Neural progenitor cell (in vitro differentiated cells): ENCODE measurements at places on chromosomes 2 and 18. TPM values are rescaled to one million over a fixed set of nuclear protein-coding genes. Genes with fewer than 3 reads are reported as not detected.

Gene MTA3
- total RNA-seq, result 94.0 and 117 TPM in 2 replicates

Gene ERICH2
- 0.43 and 2.7 TPM in 2 replicates for total RNA-seq

Gene CYRIA
- 0.81 and 1.0 TPM in 2 replicates for total RNA-seq

Gene MYO3B
- 16.8 and 27.3 TPM in 2 replicates for total RNA-seq

Gene MYO7B
- total RNA-seq, result 0.03 TPM in 1 of 2 replicates, not detected in the other

Gene CGREF1
- 2.1 and 3.0 TPM in 2 replicates for total RNA-seq

Gene DSG4
- not detected in 2 replicates for total RNA-seq

Gene RFTN2
- total RNA-seq, result 3.1 and 8.2 TPM in 2 replicates

Gene KCNG3
- total RNA-seq, result 6.8 and 7.8 TPM in 2 replicates

DNA sequence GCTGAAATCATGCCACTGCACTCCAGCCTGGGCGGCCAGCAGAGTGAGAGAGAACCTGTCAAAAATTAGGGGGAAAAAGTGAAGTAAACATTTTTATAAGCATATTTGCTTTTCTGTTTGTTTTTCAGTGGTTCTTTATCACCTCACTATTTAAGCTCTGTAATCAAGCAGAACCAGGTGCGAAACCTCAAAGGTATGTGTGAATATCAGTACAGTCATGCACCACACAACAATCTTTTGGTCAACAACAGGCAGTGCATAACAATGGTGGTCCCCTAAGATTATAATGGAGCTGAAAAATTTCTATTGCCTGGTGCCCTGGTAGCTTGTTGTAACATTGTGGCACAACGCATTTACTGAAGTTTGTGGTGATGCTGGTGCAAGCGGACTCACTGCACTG is 167.4 kb upstream of the STON1 start:
- H3K27ac ChIP-seq, result no peak overlapping the region
- no peak for DNase-seq
- H3K36me3 ChIP-seq, result no peaks in the 10 kb centered on the region
- no peak overlapping the region for H3K4me3 ChIP-seq
- no peaks in the 10 kb centered on the region for H3K27me3 ChIP-seq

DNA sequence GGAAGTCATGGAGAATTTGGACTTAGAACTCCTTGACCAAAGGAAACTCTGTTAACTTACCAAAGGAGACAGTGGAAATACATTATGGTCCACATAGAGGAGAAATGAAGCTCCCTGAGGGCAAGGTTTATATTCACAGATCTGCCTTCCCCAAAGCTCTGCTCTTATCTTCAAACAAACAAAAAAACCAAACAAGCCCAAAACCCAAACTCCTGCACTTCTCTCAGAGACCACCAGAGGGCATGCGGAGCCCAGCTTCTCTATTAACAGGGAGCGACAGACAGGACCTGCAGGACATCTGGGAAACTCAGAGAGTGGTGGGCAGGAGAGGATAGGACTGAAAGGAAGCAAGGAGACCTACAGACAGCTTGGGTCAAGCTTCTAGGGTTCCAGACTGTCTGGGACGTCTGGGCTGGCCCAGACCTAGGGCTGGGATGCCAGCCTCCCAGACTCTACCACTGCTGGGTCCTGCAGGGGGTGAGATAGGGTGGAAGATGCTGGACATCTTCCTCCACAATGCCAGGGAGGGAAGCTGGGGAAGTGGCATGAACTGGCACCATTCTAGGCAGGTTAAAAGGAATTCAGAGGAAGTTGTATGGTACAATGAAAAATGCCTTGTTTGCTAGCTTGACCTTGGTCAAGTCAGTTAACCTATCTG is 4.0 kb upstream of the WNT10A start:
- no peak overlapping the region for H3K4me3 ChIP-seq
- peaks cover 40% of the 10 kb centered on the region for H3K4me1 ChIP-seq
- DNase-seq, result peak; percentile 80
- H3K27me3 ChIP-seq, result peaks cover 100% of the 10 kb centered on the region
- no peaks in the 10 kb centered on the region for H3K36me3 ChIP-seq
- H3K27ac ChIP-seq, result no peak overlapping the region

- no peaks in the 10 kb centered on the region for H3K36me3 ChIP-seq
- peaks cover 16% of the 10 kb centered on the region for H3K4me1 ChIP-seq
- peaks cover 100% of the 10 kb centered on the region for H3K27me3 ChIP-seq
- no peak overlapping the region for H3K27ac ChIP-seq
- peak overlapping the region; percentile 48 for H3K4me3 ChIP-seq
Observed at GRCh38 chr18:22170421-22171257, 1.2 kb downstream of the GATA6 start.

DNA sequence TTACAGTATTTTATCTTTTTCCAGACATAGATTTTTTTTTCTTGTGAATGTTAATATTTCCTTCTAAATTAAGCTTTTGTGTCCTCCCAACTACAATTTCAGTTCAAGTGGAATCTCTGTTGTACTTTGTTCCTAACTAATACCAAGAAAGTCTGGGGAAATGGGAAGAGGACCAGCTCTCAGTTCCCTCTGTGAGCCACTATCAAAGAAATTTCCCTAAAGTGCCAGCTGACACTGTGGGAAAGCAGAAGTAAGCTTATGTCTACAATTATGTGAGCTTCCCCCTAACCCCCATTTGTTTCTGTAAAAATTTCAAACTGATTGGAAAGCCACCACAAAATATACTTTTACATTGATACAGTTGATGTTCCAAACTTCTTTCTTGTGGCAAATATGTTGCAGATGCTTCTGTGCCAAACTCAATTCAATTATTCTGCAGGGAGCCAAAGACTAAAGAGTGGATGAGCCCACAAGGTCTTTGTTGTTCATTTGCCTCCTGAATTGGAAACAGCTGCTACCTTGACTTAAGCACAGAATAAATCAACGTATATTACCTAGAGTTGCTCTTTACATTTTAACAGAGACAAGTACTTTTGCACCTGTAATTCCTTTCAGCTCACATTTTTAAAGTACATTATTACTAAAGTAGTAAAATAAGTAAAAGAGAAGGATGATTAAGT is 306.6 kb downstream of the PTH2R start:
- no peaks in the 10 kb centered on the region for H3K27me3 ChIP-seq
- peaks cover 12% of the 10 kb centered on the region for H3K4me1 ChIP-seq
- H3K4me3 ChIP-seq, result no peak overlapping the region
- peak overlapping the region; percentile 36 for H3K27ac ChIP-seq
- no peak for DNase-seq

DNA sequence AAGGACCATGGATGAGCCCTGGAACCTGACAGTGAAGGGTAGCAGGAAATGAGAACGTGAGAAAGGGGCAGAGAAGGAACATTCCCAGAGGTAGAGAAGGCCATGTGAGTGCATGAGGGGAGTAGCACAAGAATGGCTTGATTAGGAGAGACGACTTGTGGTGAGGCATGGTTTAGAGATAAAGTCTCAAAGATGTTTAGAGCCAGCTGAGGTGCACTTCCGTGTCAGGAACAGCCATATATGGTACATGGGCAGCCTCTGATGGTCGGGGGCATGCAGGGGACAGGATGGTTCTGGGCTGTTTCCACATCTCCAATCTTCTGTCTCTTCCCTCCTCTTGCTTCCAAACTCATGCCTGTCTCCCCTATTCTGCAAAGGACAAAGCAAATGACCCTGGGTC is 28.8 kb upstream of the EFEMP1 start:
- H3K27me3 ChIP-seq, result no peaks in the 10 kb centered on the region
- H3K27ac ChIP-seq, result no peak overlapping the region
- no peak for DNase-seq
- no peaks in the 10 kb centered on the region for H3K4me1 ChIP-seq

- H3K4me1 ChIP-seq, result no peaks in the 10 kb centered on the region
- no peak overlapping the region for H3K4me3 ChIP-seq
- no peak for DNase-seq
- no peak overlapping the region for H3K27ac ChIP-seq
- no peaks in the 10 kb centered on the region for H3K36me3 ChIP-seq
Observed at GRCh38 chr2:18731666-18732065, 142.3 kb upstream of the NT5C1B start.

DNA sequence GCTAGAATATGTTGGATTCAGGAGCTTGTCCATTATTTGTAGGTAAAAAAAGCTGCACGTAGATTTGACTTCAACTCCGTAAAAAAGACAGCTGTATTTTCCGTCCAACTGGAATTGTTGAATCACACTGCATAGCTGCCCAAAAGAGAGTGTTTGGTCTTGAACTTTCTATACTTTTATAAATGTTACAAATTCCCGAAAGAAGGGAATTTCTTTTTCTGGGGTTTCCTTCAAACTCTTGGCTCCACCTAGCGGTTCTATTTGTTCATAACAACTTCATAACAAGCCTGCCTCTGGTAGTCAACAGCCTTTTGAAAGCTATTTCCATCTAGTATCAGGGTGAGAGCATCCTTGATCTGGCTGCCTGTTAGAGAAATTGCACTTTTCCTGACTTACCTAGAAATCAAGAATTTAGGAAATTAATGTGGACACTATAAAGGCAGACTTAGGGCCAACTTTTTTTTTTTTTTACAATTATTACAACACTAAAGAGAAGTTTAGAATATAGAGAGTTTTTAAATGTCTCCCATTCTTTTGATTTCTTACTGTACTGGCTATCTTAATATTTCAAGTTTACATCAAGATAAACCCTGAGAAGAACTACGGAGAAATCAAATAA is 48.1 kb downstream of the TMEM185B start:
- no peak overlapping the region for H3K27ac ChIP-seq
- no peak overlapping the region for H3K4me3 ChIP-seq
- H3K36me3 ChIP-seq, result peaks cover 6% of the 10 kb centered on the region
- peak; percentile 73 for DNase-seq
- H3K27me3 ChIP-seq, result no peaks in the 10 kb centered on the region
- peaks cover 3% of the 10 kb centered on the region for H3K4me1 ChIP-seq

- H3K27ac ChIP-seq, result no peak overlapping the region
- no peak for DNase-seq
- no peak overlapping the region for H3K4me3 ChIP-seq
- H3K4me1 ChIP-seq, result no peaks in the 10 kb centered on the region
- no peaks in the 10 kb centered on the region for H3K36me3 ChIP-seq
- no peaks in the 10 kb centered on the region for H3K27me3 ChIP-seq
Observed at GRCh38 chr18:26738706-26739105, 126.8 kb downstream of the AQP4 start.

GRCh38 chr18:69795791-69796190 is 151.9 kb downstream of the CD226 start:
- H3K27me3 ChIP-seq, result no peaks in the 10 kb centered on the region
- DNase-seq, result peak; percentile 48
- no peak overlapping the region for H3K4me3 ChIP-seq
- H3K4me1 ChIP-seq, result peaks cover 13% of the 10 kb centered on the region
- H3K36me3 ChIP-seq, result no peaks in the 10 kb centered on the region

DNA sequence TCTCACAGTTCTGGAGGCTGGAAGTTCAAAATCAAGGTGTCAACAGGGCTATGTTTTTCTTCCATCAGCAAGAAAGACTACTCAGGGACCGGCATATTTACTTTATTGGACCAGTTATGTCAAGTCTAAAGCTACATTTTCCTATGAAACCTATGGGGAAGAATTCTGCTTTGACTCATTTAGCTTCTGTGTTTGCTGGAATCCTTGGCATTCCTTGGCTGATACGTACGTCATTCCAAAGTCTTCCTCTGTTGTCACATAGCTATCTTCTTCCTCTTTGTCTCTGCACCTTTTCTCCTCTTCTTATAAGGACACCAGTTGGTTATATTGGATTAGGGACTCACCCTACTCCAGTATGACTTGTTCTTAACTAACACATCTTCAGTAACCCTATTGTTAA is 137.4 kb upstream of the FBXO11 start:
- no peak overlapping the region for H3K27ac ChIP-seq
- H3K4me3 ChIP-seq, result no peak overlapping the region
- DNase-seq, result no peak

GRCh38 chr18:54710074-54710899 is 118.0 kb upstream of the RAB27B start:
- H3K4me1 ChIP-seq, result no peaks in the 10 kb centered on the region
- DNase-seq, result no peak
- no peaks in the 10 kb centered on the region for H3K27me3 ChIP-seq
- H3K4me3 ChIP-seq, result no peak overlapping the region
- H3K27ac ChIP-seq, result no peak overlapping the region

- H3K27ac ChIP-seq, result no peak overlapping the region
- H3K4me3 ChIP-seq, result no peak overlapping the region
- H3K27me3 ChIP-seq, result no peaks in the 10 kb centered on the region
- H3K36me3 ChIP-seq, result no peaks in the 10 kb centered on the region
- H3K4me1 ChIP-seq, result no peaks in the 10 kb centered on the region
Observed at GRCh38 chr2:36800381-36800780, 103.9 kb downstream of the VIT start.

DNA sequence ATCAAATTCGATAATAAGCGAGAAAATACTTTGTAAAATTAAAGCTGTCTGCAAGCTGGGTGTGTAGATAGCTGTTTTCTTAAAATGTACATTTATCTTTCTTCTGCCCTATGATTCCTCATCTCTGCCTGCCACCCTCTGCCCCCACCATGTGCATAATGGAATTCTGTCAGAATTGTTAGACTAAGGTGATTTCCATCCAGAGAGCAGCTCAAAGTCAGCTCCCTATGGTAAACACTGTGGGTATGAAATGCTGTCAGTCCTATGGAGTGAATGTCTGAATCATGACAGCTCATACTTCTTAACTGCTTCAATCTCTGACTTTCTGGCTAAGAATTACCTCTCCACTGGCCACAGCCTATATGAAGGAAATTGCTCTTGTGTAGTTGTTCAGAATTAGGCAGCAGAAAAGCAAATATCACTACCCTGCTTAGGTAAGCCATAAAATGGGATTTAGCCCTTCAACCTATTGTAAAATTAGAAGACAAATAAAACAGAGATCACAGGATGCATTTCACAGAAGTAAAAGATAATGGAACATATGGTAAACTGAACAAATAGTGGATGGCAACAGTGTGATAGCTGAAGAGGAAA is 137.7 kb downstream of the CD8B2 start:
- no peaks in the 10 kb centered on the region for H3K4me1 ChIP-seq
- no peak for DNase-seq
- no peak overlapping the region for H3K27ac ChIP-seq
- H3K27me3 ChIP-seq, result no peaks in the 10 kb centered on the region

DNA sequence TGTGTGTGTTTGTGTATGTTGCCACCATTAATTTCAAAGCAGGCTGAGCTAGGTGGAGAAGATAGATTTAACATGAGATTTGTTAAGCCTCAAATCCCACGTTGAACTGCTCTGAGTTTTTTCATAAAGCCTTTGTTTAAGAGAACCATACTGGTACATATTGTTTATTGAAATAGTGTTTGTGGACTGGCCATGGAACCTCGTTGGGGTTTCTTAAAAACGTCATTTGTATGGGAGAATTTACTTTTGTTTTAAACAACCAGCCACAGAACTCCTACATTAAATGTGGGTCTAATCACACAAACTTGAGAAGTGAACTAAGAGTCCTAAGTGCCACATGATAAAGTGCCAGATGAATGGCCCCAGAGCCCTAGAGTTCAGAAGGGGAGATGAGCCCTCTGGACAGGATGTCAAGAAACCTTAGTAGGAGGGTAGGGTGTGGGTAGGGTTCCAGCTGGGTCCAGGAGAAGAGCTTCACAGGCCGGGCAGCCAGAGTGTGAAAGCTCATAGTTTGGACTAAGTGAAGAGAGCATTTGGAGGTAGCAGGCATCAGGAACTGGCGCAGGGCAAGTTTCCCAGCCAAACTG is 120.6 kb upstream of the EML6 start:
- no peaks in the 10 kb centered on the region for H3K27me3 ChIP-seq
- H3K4me3 ChIP-seq, result no peak overlapping the region
- H3K27ac ChIP-seq, result no peak overlapping the region
- H3K36me3 ChIP-seq, result no peaks in the 10 kb centered on the region
- no peak for DNase-seq
